ENCODE measurements at places on chromosomes 16 and 17. TPM values are rescaled to one million over a fixed set of nuclear protein-coding genes. Genes with fewer than 3 reads are reported as not detected.

The NUBP2 gene
- 56.3 TPM for total RNA-seq

The LPO gene
- total RNA-seq, result not detected

The TBC1D3E gene
- total RNA-seq, result not detected

The SPATA22 gene
- not detected for total RNA-seq

The PRAC2 gene
- not detected for total RNA-seq
